ENCODE measurements at places on chromosomes 16 and 17. TPM values are rescaled to one million over a fixed set of nuclear protein-coding genes. Genes with fewer than 3 reads are reported as not detected.

The COX4I1 gene
- total RNA-seq = 790 TPM

The GAS2L2 gene
- total RNA-seq = 0.08 TPM

The SDR42E2 gene
- total RNA-seq = not detected

The CCL1 gene
- not detected for total RNA-seq

The GDPD3 gene
- total RNA-seq = 1.4 TPM

The STARD3 gene
- 49.8 TPM for total RNA-seq

The IFT20 gene
- 57.2 TPM for total RNA-seq

The TAC4 gene
- not detected for total RNA-seq

The KRTAP4-5 gene
- not detected for total RNA-seq

The GPR139 gene
- total RNA-seq = not detected

The KRT39 gene
- total RNA-seq = not detected

The KRT28 gene
- total RNA-seq = not detected

The HSF5 gene
- not detected for total RNA-seq

The KRTAP9-4 gene
- not detected for total RNA-seq

The ASIC2 gene
- total RNA-seq = 2.9 TPM

The CFAP119 gene
- 8.1 TPM for total RNA-seq

Measured in A549 treated with RU486 at 1 μM for 4 hours (cell line).